ENCODE measurements at places on chromosomes 3 and 15.

- no peak for DNase-seq
Observed at GRCh38 chr15:57019496-57020160, 101.2 kb downstream of the TCF12 start.

- no peak for DNase-seq
Observed at GRCh38 chr3:102006812-102007485, 157.6 kb downstream of the NFKBIZ start.

- DNase-seq: no peak
Observed at GRCh38 chr3:128859630-128860029, 19.8 kb upstream of the ACAD9 start.

GRCh38 chr3:58237941-58238681, 519 bp downstream of the ABHD6 start:
- DNase-seq: peak; percentile 74

- DNase-seq: no peak
Observed at GRCh38 chr3:48811524-48811923, 36.1 kb downstream of the PRKAR2A start.

GRCh38 chr15:90465930-90466567, 63.7 kb upstream of the CRTC3 start:
- DNase-seq: no peak

DNA sequence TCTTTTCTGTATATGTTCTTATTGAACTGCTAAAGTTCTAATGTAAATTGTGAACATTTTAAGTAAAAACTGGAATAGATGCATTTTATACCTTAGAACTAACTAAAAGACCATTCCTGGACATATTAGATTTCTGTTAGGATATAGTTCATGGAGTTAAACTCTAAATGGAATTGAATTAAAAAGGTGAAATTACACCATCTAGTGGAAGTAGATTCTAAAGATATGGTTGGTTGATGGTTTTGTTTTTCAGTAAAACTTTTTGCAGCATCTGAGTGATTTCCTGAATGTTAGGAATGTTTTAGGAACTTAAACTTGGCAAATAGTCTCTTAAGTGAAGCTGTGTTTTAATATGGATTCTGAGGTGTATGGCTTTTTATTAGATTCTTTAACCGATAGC, 96.8 kb downstream of the SLMAP start:
- DNase-seq: no peak

GRCh38 chr3:61848885-61849284, 287.5 kb downstream of the PTPRG start:
- DNase-seq: no peak

DNA sequence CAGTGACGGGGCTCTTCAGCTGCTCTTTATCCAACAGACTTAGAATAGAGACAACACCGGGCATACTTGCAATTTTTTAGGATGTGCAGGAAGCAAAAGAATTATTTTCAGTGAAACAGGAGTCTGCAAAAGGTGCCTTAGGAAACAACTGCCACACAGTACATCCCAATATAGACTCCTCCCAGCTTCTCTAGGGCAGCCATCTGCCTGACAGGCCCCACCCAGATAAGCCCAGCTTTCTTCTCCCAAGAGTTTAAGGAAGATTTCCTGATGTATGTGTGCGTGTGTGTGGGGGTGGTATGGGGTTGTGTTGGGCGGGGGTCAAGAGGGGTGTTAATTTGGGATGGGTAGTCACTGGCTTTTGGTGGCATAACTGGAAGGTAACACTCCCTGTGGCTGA, 21.5 kb downstream of the MAP2K1 start:
- DNase-seq: no peak

GRCh38 chr3:89155811-89156210, 48.4 kb downstream of the EPHA3 start:
- no peak for DNase-seq

- no peak for DNase-seq
Observed at GRCh38 chr3:191119415-191120295, 79.4 kb upstream of the OSTN start.

- DNase-seq: no peak
Observed at GRCh38 chr3:196763179-196763578, 23.5 kb downstream of the PAK2 start.

DNA sequence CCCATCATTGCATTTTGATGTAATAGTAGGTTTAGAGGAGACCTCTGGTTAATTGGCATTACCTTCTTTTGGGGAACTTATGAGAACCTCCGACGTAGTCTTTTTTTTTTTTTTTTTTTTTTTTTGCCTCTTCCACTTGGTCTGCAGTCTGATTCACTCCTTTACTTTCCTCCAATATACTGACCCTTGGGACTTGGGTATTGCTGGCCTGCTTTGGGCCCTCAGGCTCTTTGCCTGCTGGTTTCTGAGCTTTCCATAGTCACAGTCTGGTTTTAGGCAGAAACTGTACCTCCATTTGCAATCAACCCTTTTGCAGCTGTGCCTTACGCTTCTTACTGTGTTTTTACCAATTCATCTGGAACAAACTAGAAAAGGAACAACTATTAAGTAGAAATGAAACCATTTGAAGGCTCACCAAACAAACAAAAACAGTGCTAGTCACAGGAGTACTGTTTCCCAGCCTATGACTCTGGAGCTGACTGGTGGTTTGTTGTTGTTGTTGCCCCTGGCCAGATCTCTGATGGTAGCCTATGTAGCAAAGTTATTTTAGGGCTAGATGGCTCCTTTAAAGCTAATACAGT, 272.8 kb downstream of the BBX start:
- DNase-seq: no peak

- no peak for DNase-seq
Observed at GRCh38 chr3:110193074-110193473, 855.7 kb upstream of the DPPA4 start.
